WTC11 (cell line): ENCODE measurements at places on chromosomes 7 and 10.

GRCh38 chr7:23062452-23062851 is 43.1 kb upstream of the KLHL7 start:
- DNase-seq: no peak

DNA sequence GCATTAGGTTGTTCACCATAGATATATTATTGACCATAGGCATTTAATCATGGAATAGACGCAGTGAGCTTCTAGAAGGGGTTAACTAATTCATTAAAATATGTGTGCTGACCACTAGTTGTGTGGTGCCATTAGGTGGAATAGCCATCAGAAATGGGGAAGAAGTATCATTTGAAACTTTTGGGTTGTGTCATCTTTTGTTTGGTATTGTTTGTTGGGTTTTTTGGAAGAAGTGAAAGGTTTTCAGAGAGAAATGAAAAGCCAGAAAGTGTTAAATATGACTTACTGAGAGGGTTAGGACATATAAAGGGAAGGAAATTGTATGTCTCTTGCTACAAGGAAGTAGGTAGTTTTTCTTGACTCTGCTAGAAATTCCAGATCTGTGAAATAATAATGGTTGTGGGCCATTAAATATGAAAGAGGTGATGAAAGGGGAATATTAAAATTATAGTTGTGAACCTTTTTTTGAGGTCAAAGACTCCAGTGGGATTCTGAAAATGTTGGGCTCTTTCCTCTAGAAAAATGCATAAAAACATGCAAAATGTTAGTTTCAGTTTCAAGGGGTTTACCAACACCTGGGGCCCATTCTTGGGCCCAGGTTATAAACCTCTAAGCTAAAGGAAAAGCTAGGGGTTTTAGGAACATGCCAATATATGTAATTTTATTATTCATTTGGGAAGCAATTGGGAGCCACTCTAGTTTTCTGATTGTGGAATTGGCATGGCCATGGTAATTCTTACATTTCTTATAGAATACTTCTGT is 348.5 kb downstream of the BBS9 start:
- DNase-seq: no peak

- no peak for DNase-seq
Measured at GRCh38 chr10:5809527-5810154, 3.6 kb downstream of the GDI2 start.

DNA sequence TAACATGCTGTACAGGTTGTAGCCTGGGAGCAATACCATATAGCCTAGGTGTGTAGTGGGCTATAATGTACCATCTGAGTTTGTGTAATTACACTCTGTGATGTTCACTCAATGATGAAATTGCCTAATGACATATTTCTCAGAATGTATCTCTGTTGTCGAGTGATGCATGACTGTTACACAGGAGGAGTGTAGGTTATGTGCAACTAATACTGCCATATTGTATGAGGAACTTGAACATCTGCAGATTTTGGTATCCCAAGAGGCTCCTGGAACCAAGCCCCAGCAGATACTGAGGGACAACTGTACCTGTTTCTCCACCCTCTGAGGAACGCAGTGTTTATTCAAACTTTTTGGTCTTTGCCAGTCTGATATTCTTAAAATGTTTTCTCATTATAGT is 38.6 kb downstream of the NACAD start:
- no peak for DNase-seq

DNA sequence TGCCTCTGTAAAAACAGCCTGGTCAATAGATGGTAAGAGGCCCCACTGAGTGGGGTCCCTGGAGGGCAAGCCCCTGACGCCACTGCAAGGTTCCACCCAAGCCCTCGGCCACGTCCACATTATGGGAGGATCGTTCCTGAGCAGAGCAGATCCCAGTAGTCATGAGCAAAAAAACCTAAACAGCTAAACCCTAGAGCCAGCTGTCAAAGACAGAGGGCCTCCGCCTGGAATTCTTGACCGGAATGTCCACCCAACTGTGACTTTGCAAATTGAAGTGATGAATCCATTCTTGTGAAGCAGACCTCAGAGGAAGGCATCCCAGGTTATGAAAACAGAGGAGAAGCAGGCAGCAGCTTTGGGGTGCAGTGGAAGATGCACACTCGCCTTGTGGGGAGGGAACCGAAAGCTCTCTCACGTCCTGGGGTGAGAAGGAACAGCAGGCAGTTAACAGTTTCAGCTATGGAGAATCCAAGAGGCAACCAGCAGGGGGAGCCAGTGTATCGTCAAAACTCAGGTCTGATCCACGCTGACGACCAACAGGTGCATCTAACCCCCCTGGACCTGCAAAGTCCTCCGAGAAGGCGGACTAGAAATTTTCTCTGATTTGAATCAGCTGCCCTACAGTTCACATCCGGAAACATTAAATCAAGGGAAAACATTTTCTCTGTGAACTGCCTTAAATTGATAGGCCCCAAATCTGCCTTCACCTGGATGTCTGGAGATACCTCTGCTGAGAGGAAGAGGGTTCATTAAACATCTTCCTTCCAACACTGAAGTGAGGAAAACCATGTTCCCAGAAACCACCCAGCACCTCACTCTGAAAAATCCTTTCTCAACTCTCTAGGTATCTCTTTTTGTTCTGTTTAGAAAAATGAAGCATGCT is 139.1 kb upstream of the PFKP start:
- peak; percentile 89 for DNase-seq

DNA sequence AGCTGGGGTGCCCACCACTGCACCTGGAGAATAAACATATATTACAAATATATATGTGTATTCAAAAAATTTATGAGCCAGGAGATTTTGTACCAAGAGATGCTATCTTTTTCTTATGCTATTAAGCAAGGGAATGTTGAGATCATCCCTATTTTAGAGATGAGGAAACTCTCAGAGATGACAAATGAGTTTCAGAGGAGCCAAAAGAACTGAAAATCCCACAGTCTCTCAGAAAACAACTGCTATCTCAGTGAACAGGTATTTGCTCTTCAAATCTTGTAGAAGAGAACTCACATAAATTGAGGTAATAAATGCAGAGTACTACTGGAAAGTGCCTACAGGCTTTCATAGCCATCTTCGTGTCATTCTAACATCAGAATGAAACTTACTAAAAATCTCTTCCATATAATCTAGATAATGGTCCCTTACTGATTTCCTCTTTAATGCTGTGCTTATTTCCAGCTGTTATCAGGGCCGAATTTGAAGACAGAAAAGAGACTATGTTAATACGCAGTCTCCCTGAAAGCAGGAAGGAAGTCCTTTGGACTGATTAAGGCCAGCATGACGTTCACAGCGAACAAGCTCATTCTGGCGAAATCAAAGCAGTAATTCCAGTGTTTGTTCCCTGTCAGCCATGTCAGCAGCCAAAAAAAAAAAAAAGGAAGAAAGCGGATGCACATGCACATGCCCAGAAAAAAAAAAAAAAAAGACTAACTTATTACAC is 29.4 kb upstream of the ANAPC16 start:
- DNase-seq: no peak

DNA sequence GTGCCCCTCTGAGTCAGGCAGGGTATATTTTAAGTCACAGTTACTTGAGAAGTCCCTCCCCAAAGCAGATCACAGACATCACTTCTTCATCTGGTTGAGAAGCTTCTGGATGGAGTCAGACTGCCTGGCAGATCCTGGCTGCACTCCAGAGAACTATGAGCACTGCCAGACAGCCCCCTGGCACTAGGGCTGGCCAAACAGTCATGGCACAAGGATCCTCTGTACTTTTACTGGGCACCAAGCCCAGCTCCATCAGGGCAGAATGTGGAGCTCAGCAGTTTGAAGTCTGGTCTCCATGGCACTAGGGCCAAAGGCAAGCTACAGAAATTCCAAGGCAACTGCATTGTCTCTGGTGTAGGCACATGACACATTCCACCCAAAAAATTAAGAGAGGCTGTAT is 162.1 kb downstream of the NRG3 start:
- no peak for DNase-seq

GRCh38 chr7:55827577-55827976 is 35.0 kb downstream of the SEPTIN14 start:
- no peak for DNase-seq

GRCh38 chr7:155166673-155167370 is 96.7 kb downstream of the HTR5A start:
- no peak for DNase-seq

GRCh38 chr7:38367301-38367890 is 94.0 kb upstream of the TARP start:
- DNase-seq: no peak

DNA sequence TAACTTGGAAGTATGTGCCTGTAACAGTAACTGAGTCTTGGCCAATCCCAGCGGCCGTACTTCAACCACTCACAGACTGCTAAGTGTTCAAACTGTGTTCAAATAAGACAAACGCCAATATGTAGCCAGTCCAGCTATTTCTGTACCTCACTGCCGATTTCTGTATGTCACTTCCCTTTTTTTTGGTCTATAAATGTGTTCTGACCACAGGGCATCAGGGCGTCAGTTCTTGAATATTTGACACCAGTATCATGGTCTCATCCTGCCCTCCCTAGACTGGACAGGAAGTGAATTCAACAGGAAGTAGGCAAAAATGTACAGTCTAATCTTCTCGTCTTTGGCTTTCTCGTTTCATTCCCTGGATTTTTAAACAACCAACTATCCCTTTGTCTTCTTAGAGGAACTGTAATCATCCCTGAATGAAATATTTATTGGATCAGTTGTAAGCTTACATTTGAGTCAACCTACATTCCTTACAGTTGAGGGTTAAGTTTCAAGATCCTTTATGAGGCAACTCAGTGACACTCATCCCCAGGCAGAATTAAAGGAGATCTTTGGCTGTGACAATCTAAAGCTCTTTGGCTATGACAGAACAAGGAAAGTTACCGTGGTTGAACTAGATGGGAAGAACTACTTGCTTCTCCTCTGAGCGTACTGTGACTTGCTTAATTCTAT is 232.7 kb downstream of the NSUN6 start:
- no peak for DNase-seq

- DNase-seq: no peak
Measured at GRCh38 chr10:85578860-85579259, 787.7 kb downstream of the GRID1 start.

DNA sequence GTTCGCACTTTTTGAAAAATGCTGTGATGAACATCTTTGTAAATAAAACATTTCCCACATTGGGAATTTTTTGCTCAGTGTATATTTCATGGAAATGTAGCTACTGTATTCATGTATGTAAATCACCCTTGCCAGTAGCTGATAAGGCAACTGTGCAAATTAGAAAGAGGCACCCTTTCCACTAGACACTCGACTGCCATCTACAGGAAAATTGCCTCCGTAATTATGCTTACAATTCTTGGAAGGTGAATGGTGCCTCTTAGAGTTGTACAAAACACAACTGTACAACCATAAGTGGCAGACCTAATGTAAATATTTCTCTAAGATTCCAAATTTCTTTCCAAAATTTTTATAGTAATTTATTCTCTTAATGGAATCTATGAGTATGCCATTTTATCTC is 491.7 kb downstream of the CCSER2 start:
- no peak for DNase-seq

GRCh38 chr10:76973091-76974016 is 664.3 kb downstream of the KCNMA1 start:
- no peak for DNase-seq

GRCh38 chr7:129454249-129454551 is 20.0 kb downstream of the STRIP2 start:
- no peak for DNase-seq

DNA sequence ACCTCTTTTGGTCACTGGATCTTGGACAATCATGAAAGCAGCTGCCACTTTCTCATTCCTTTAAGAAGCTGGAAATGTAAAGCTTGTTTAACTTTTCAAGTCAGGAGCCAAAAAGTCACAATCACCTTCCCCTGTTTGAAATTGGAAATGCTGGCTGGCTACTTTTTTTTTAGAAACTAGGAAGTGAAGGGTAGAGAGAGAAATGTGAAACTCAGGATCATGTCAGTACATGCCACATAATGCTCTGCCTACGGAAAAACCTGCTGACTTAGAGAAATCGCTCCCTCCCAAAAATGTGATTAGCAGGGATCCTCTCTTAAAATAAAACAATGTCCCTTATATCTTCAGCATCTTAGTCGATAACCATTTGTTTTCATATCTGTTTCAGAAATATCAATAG is 188.4 kb upstream of the C7orf33 start:
- DNase-seq: no peak

- no peak for DNase-seq
Measured at GRCh38 chr7:132560105-132560504, 16.2 kb downstream of the PLXNA4 start.

DNA sequence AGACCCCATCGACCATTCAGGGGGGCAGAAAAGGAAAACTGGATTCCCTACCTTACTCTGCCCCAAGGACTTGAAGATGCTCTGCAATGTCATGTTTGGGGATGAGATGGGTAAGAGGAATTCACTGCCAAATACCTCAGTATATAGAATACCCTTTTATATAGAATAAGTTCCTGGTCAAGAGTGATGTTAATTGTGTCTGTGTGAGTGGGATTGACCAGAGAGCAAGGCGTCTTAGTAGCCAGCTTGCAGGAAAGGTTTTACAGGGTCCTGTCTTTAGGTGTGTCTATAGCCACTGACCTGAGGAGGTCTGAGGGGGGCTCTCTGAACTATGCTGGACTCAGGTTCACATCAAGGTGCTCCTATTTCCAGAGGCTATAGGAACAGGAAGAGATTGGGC is 1.4 kb downstream of the IFIT3 start:
- no peak for DNase-seq

GRCh38 chr10:4231439-4231838 is 446.4 kb upstream of the KLF6 start:
- no peak for DNase-seq

GRCh38 chr10:67808704-67809103 is 29.3 kb downstream of the DNAJC12 start:
- no peak for DNase-seq

GRCh38 chr10:26723016-26723415 is 25.5 kb downstream of the PDSS1 start:
- DNase-seq: no peak

DNA sequence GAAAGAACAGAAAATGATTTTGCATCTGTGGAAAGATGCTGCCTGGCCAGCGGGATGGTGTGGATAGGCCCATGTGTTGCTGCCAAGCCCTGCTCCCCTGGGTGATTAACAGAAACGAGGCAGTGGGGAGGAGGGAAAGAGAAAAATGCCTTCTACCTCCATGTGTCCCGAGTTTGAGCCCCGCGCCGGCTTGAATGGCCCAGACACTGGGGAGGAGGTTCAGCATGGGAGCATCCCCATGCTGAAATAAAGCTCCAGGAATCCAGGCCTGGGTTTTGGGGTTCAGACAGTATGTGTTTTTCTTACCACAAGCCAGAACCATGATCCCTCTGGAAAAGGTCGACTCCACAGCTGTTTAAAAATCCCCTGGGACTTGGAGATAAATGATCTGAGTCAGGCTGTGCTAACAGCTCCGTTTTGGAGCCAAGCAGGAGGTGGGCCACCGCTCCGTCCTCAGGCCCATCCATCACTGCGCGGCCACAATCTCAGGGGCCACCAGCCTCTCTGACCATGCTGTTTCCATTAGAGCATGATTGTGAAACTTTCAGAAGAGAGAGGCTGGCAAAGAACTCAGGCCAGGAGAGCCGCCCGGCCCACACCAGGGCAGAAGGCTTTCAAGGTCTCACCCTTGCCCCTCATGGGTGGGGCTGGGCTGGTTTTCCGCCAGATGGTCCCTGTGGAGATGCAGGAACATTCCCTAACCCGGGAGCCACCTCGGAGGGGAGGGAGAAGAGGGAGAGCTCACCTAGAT is 299.7 kb downstream of the ZEB1 start:
- no peak for DNase-seq
